ENCODE measurements at places on chromosomes 16 and 17. TPM values are rescaled to one million over a fixed set of nuclear protein-coding genes. Genes with fewer than 3 reads are reported as not detected.

GRCh38 chr17:7820231-7820630 is 13.8 kb upstream of the KDM6B start:
- no peak for DNase-seq
- H3K36me3 ChIP-seq, result no peaks in the 10 kb centered on the region
- no peak overlapping the region for H3K4me3 ChIP-seq
- no peak overlapping the region for H3K27ac ChIP-seq

- no peaks in the 10 kb centered on the region for H3K36me3 ChIP-seq
- no peaks in the 10 kb centered on the region for H3K4me1 ChIP-seq
- peaks cover 32% of the 10 kb centered on the region for H3K27me3 ChIP-seq
- DNase-seq, result no peak
- H3K27ac ChIP-seq, result no peak overlapping the region
Measured at GRCh38 chr16:844638-845350, 44.3 kb upstream of the GNG13 start.

- H3K27ac ChIP-seq, result no peak overlapping the region
- peaks cover 50% of the 10 kb centered on the region for H3K36me3 ChIP-seq
- H3K27me3 ChIP-seq, result no peaks in the 10 kb centered on the region
Measured at GRCh38 chr16:68347605-68348004, 36.8 kb downstream of the PRMT7 start.

DNA sequence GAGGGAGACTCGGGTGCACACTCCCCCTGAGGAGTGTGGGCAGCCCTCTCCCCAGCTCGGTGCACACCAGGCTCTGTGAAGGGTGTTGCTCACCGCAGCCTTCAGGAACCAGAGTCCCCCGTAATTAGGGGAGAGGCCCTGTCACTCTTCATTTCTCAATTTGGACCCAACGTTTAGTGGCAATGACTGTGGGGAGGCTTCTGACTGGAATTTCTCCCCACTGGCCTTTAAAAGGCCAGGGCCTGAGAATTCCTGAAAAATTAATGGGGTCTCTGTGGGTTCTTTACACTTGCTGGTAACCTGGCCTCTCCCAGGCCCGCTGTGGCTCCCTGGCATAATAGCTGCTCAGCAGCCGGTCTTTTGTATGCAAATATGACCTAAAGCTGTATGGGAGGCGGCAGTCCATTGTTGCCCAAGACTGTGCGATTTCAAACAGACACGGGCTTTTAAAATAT is 209.7 kb downstream of the MSI2 start:
- no peak overlapping the region for H3K27ac ChIP-seq
- no peaks in the 10 kb centered on the region for H3K27me3 ChIP-seq
- no peak for DNase-seq
- H3K4me3 ChIP-seq, result no peak overlapping the region
- H3K4me1 ChIP-seq, result no peaks in the 10 kb centered on the region

- H3K27me3 ChIP-seq, result no peaks in the 10 kb centered on the region
- peak overlapping the region; percentile 57 for H3K27ac ChIP-seq
- peak; percentile 94 for DNase-seq
- peaks cover 27% of the 10 kb centered on the region for H3K4me1 ChIP-seq
Measured at GRCh38 chr17:41697122-41697962, 8.7 kb downstream of the EIF1 start.

HAS3 gene
- total RNA-seq, result 1.3 TPM

DNA sequence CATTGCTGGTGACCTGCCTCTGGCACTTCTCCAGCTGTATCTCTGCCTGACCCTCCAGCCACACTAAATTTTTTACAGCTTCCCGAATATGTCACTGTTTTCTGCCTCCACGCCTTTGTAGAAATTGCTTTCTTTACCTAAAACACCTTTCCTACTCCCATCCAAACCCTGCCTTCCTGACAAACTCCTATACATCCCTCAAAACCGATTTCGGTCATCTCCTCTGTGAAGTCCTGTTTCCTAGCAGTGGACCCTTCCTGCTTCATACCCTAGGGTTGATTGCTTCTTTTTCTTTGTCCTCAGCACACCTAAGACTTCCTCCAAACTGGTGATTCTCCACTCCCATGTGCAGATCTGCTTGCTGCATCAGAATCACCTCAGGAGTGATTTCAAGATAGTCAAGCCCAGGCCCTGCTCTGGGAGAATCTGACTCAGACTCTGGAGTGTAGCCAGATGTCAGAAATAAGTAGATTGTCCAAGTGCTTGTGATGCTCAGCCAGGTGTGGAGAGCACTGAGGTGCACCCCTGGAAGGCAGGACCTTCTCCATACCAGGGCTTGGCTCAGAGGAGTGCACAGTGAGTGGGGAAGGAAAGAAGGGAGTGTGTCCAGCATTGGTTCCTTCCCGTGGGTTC is 184.2 kb downstream of the COPRS start:
- H3K4me3 ChIP-seq, result no peak overlapping the region
- H3K27me3 ChIP-seq, result no peaks in the 10 kb centered on the region
- H3K4me1 ChIP-seq, result peaks cover 5% of the 10 kb centered on the region
- no peak overlapping the region for H3K27ac ChIP-seq
- H3K36me3 ChIP-seq, result no peaks in the 10 kb centered on the region

FBXO39 gene
- not detected for total RNA-seq

IL32 gene
- 13.7 TPM for total RNA-seq

GRCh38 chr17:27541301-27542023 is 85.2 kb downstream of the KSR1 start:
- H3K4me1 ChIP-seq, result peaks cover 20% of the 10 kb centered on the region
- H3K27ac ChIP-seq, result peak overlapping the region; percentile 74
- no peaks in the 10 kb centered on the region for H3K27me3 ChIP-seq
- no peak overlapping the region for H3K4me3 ChIP-seq
- H3K36me3 ChIP-seq, result no peaks in the 10 kb centered on the region

DNA sequence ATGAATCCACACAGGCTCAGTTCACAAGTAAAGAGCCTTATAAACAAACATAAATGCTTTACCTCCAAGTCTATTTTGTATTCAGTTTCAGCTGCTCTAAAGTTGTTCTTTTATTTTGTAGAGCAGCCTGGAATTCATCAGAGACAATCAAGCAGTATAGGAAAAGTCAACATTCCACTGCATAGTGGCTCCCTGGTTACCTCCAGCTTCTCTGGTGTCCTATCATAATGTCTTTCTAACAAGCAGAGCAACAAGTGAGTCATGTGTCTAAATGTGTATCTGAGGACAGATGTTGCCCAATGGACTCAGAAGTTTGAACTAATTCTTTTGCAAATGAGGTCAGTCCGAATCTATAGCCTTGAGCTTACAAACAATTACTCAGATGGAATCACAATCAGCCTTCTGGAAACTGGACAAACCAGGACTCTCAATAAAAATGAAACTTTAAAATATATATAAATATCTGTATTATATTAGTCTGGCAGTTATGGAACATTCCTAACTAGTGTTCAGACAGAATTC is 292.0 kb upstream of the TOM1L1 start:
- DNase-seq, result no peak
- H3K27ac ChIP-seq, result no peak overlapping the region
- no peak overlapping the region for H3K4me3 ChIP-seq
- H3K27me3 ChIP-seq, result no peaks in the 10 kb centered on the region

DNA sequence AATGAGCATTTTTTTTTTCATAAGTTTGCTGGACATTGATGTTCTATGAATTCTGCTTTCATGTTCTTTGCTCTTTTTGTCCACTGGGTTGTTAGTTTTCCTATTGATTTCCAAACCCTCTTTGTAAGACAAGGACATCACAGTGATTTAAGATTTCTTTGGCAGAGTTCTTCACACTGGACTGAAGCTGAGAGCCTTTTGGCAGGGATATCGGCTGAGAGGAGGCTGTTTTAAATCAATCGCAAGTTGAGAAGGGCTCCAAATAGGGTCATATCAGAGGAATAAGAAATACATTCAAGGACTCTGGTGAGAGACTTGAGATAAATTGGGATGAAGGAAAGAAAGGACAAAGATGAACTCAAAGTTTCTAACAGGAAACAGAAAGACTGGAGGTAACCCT is 165.8 kb upstream of the AXIN2 start:
- H3K36me3 ChIP-seq, result no peaks in the 10 kb centered on the region
- no peak overlapping the region for H3K4me3 ChIP-seq
- no peak for DNase-seq
- H3K4me1 ChIP-seq, result peaks cover 44% of the 10 kb centered on the region
- H3K27me3 ChIP-seq, result no peaks in the 10 kb centered on the region
- H3K27ac ChIP-seq, result no peak overlapping the region

DNA sequence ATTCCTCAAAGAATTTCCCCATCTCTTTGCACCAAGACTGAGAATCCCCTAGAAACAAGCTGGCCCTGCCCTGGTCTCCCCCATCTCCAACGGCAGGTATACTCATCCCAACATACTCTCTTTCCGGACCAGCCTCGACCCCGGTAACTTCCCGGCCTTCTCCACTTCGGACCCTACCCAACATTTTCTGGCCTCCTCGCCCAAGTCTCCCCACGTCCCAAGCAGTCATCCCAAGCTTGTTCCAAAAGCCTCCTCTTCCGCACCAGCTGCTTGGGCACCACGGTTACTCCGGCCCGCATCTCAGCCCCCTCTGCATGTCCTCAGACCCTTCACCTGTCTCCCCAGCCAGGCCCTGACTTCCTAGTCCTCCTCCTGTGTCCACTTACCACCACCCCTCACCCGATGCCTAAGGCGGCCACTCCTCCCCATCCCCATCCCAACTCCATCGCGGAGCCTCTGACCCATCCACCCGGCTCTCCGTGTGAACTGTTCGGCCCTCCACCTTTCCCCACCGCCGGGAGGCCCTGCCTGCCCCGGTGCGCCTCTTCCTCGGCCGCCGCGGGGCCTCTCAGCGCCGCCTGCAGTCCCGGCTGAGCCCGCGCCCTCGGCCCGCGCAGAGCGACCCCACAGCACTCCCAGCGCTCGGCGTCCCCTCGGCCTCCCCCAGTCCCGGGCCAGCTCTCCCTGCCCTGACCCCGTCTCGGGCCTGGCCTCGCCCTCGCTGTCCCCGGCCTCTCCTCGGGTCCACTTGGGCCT is 994 bp downstream of the PITPNA start:
- peaks cover 44% of the 10 kb centered on the region for H3K4me1 ChIP-seq
- peak overlapping the region; percentile 98 for H3K27ac ChIP-seq
- H3K36me3 ChIP-seq, result peaks cover 9% of the 10 kb centered on the region

DNA sequence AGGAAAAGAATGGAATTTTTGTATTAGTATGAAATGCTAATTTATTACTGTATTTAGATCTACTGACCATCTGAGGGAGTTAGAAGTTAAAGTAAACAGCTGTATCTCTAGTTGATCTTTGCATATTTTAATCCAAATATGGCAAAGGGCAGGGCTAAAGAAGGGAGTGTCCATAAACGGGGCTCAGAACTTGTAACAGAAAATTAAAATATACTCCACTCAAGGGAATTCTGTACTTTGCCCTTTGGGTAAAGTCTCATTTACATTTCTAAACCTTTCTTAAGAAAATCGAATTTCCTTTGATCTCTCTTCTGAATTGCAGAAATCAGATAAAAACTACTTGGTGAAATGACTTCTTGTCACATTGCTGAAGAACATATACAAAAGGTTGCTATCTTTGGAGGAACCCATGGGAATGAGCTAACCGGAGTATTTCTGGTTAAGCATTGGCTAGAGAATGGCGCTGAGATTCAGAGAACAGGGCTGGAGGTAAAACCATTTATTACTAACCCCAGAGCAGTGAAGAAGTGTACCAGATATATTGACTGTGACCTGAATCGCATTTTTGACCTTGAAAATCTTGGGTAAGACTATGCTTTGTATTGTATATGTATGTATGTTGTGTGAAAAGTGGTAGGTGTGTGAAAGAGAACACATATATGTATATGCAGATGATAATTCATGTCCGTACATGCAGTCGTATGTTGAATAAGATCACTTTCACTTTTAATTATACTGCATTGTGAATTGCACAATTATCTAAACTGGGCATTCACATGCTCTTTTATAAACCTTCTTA is at the start of gene ASPA:
TSS of gene ASPA (plus strand) at position 186 of the 799 bp plus-strand sequence. CDS start at position 349, 163 bp downstream.
- peak within 1 kb of the TSS; percentile 39 for H3K4me3 ChIP-seq
- DNase-seq, result no peak
- no peaks in the 10 kb centered on the region for H3K36me3 ChIP-seq
- H3K4me1 ChIP-seq, result no peaks in the 10 kb centered on the region

- no peaks in the 10 kb centered on the region for H3K36me3 ChIP-seq
- peak; percentile 90 for DNase-seq
- peaks cover 100% of the 10 kb centered on the region for H3K27me3 ChIP-seq
- H3K4me3 ChIP-seq, result peak overlapping the region; percentile 12
- no peak overlapping the region for H3K27ac ChIP-seq
Measured at GRCh38 chr16:54936979-54937670, 6.5 kb downstream of the IRX5 start.

GRCh38 chr17:64209983-64210382 is 53.1 kb downstream of the TEX2 start:
- H3K27me3 ChIP-seq, result no peaks in the 10 kb centered on the region
- H3K4me3 ChIP-seq, result no peak overlapping the region
- DNase-seq, result no peak
- peaks cover 22% of the 10 kb centered on the region for H3K36me3 ChIP-seq

DNA sequence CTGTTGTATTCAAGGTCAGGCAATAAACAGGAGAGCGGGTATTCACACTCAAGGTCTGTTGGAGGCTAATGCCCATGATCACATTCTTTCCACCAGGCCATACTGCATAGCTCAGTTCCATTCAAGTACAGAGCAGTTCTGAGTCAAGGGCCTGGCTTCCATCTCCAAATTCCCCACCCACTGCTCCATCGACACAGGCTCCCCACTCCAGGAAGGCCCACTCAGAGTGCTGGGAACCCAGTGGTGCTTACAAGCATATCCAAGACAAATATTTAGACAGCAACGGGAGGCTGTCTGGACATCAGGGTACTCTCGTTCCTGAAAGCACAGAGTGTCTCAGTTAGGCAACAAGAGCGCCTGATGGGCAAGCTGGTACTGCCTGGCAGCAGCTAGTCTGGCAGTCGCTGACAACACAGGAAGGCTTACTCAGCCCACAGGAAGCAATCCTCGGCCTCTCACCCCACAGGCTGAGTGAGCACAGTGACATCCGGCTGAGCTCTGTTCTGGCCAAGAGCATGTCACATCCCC is 40.9 kb downstream of the RFFL start:
- peaks cover 23% of the 10 kb centered on the region for H3K4me1 ChIP-seq
- peak; percentile 93 for DNase-seq
- no peak overlapping the region for H3K4me3 ChIP-seq

GRCh38 chr17:6461792-6462524 is 17.7 kb downstream of the PIMREG start:
- peaks cover 13% of the 10 kb centered on the region for H3K4me1 ChIP-seq
- H3K27ac ChIP-seq, result no peak overlapping the region
- no peaks in the 10 kb centered on the region for H3K27me3 ChIP-seq
- no peaks in the 10 kb centered on the region for H3K36me3 ChIP-seq

EEF2K gene
- 18.1 TPM for total RNA-seq

- no peaks in the 10 kb centered on the region for H3K27me3 ChIP-seq
- H3K27ac ChIP-seq, result no peak overlapping the region
- peaks cover 70% of the 10 kb centered on the region for H3K36me3 ChIP-seq
- no peak overlapping the region for H3K4me3 ChIP-seq
- no peak for DNase-seq
Measured at GRCh38 chr17:75913537-75914210, 9.0 kb upstream of the MRPL38 start.
